ENCODE measurements at places on chromosomes 5 and 9. TPM values are rescaled to one million over a fixed set of nuclear protein-coding genes. Genes with fewer than 3 reads are reported as not detected.
A peak's percentile ranks its signal among the peaks of the same experiment; 100 is the strongest.

Gene SHISAL2B
- not detected for total RNA-seq

Gene RNF180
- 46.6 TPM for total RNA-seq

DNA sequence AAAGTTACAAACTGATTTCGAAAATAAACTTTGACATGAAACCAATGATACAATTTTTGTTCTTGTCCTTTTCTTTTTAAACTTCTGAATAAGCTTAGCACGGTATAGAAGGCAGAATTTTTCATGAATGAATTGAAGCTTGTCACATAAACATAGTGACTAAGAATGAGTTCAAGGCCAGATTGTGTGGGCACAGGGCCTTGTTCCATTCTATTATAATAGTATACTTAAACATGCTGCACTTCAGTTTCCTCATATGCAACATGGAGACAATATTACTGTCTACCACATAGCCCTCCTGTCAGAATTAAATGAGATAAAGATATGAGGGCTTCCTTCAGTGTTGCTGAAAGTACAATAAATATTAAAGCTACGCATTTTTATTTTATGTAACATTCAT, 204.2 kb upstream of the HAPLN1 start:
- DNase-seq, result no peak

- no peak for DNase-seq
Observed at GRCh38 chr9:86460216-86461002, 106.2 kb upstream of the TUT7 start.

GRCh38 chr9:93431539-93432105, 19.9 kb upstream of the FAM120A start:
- no peak for DNase-seq

Gene CACNA1B
- 0.07 TPM for total RNA-seq

Gene GABRA1
- total RNA-seq, result not detected

- DNase-seq, result no peak
Observed at GRCh38 chr9:125296843-125297372, 35.3 kb downstream of the GAPVD1 start.

GRCh38 chr5:132665574-132666080, 7.7 kb downstream of the IL13 start:
- no peak for DNase-seq

Gene ADGRD2
- total RNA-seq, result not detected

DNA sequence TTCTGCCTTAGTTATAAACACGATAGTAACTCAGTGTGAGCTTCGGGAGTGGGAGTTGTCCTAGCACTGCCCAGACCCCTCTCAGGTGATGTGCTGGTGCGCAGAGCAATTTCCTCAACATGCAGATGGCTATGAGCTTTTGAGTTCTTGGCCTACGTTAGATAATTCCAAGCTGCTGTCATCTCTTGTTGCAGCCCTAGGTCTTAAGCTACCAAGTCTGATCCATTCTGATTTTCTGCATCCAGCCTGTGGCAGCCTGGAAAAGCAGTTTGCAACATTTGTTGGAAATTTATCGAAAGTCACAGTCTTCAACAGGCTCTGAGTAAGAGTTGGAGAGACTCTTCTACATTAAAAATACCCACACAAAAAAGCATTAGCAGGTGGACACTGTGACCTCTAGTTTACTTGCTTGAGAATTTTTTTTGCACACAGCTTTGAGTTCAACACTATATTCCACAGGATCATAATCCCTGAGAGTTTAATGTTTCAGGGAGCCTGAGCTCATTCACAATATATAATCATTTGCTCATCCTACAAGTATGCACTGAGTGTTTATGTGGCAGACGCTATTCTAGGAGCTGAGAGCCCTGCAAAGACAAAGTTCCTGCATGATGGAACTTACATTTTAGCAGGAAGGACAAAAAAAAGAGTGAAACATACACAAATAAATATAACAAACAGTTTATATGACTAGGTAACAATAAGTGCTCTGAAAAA, 91.6 kb downstream of the UBE2QL1 start:
- no peak for DNase-seq

Gene ERP44
- 13.8 TPM for total RNA-seq

DNA sequence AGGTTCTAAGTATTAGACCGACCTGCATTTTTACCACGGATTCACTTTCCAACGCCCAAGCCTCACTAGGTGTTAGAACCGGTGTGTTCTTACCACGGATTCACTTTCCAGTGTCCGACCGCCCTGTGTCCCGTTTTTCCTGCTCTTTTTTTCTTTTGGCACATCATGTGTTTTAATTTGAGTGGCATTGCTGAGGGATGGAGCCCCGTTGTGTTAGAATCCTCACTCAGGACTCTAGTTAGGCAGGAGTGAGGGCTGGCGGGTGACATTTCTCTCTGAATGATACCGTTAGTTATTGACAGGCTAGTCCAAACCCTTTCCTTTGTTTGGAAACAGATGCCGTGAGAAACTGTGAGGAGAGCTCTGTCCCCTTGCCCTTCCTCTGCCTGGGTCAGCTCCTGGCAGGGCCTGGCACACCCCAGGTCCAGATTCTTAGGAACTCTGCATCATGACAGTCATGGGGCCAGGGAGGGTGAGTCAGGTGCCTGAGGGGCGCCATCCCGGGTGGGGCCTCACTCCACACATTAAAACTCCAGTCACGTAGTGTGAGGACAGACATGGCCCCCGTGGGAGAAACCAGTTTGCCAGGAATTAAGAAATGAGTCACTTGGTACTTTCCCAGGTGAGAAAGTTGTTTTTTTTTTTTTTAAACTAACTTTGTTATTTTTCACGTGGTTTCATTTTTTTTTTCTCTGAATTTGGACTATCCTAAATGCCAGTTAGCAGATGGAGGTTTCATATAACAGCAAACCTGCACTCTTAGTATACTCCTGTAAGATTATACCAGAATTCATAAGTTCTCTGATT, 15.8 kb downstream of the EXOC3 start:
- no peak for DNase-seq

Gene ATP10B
- total RNA-seq, result 0.99 TPM

- DNase-seq, result no peak
Observed at GRCh38 chr9:136771907-136772415, 7.6 kb upstream of the LCN15 start.

- DNase-seq, result no peak
Observed at GRCh38 chr5:74414228-74414627, 226.3 kb downstream of the ENC1 start.

DNA sequence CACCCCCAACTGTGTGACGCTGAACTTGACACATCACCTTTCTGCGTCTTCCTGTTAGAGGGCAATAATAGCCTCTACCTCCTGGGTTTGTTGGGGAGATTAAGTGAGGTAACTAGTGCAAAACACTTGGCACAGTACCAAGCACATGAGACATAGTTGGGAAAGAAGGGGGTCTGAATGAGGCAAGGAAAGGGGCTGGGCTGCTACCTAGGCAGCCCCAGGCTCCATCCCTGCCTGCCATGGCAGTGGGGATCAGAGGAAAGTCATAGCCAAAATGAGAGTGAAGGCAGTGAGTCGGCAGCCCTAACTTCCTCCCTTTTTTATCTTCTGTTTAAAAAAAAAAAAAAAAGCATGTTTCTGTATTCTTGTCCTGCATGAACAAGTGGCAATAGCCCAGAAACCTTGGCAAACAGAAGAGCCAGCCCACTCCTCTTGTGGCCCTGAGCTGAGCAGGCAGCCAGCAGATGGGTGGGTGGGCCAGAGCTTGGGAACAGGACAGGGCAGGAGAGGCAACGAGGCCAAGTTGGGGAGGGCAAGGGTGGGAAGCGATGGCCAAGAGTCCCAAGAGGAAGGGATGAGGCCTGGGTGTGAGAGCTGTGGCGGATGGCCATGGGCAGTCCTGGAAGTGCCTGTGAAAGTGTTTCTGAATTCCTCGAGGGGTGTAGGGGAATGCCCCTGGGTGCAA, 11.4 kb downstream of the CAMK2A start:
- DNase-seq, result no peak

GRCh38 chr5:78699552-78700153, 51.1 kb upstream of the LHFPL2 start:
- DNase-seq, result no peak

DNA sequence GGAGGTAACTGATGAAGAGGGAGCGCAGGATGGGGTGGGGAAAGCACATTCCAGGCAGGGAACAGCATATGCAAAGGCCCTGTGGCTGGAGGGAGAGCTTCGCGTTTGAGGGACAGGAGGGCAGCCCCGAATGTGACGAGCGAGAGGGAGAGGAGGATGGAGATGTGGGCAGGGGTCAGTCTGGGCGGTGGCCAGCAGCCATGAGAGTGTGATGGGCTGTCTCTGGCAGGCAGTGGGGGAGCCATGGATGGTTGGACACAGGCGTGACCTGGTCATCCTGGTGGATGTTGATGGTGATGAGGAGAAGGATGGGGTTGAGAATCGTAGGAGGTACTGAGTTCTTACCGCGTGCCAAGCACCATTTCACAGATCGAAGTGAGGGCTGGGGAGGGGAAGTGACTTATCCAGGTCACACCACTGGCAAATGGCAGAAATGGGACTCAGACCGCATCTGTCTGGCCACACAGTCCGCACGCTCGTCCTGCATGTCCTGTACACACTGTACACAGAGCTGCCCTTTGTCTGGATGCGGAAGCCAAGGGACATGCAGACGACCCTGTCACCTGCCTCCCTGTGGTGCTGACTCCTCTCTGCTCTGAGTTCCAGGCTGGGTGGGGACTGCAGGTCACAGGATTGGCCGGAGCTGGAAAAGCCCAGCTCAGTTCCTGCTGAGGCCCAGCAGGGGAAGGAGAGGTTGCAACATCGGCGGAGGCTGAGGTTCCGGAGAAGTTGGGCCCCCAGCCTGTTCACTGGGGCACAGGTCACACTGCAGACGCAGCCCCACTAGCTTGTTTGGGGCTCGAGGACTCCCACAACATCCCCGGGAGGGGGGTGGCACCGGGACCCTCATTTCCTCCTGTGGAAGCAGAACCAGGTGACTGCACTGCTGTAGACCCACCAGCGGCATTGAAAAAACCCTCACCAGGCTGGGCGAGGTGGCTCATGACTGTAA, 165.6 kb upstream of the IER5L start:
- no peak for DNase-seq

Gene SLC6A18
- not detected for total RNA-seq

- no peak for DNase-seq
Observed at GRCh38 chr9:98191671-98192502, 550 bp downstream of the CORO2A start.

DNA sequence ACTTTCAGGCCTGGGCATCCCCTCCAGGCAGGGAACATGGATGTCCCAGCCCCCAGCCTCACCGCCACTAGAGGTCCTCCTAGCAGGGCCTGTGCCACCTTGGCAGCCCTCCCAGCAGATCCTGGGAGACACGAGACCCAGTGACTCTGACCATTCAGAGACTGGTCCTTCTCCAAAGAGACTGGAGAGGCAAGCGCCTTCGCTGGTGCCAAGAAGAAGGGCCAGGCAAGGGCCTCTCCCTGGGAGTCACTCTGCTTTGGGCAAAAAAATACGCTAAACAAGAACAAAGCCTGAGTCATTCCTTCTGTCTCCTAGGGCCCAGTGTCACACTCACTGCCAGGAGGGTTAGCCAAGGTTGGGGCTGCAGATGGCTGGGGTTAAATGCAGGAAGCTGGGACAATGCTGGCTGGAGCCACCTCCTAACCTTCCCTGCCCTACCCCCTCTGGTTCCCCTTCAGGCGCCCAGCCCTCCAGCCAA, 35.3 kb upstream of the SMIM23 start:
- DNase-seq, result no peak

DNA sequence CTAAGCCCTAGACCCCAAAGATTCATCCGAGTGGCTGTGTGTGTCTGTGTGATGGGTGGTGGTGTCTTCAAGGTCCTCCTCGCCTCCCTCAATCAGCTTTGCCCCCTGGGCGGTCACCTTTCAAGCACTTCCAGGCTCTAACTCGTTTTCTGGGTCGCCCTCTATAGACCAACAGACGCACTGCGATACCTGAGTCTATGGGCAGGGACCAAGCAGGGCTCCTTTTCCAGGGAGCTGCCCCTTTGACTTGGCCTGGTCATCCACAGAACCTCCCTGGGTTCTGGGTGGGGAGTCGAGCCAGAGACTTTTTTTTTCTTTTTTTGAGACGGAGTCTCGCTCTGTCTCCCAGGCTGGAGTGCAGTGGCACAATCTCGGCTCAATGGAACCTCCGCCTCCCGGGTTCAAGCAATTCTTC, 1.1 kb downstream of the SLC27A4 start:
- DNase-seq, result peak; percentile 24

Data from thoracic aorta (tissue), 2 donors.